ENCODE measurements at places on chromosomes 16 and 17.

DNA sequence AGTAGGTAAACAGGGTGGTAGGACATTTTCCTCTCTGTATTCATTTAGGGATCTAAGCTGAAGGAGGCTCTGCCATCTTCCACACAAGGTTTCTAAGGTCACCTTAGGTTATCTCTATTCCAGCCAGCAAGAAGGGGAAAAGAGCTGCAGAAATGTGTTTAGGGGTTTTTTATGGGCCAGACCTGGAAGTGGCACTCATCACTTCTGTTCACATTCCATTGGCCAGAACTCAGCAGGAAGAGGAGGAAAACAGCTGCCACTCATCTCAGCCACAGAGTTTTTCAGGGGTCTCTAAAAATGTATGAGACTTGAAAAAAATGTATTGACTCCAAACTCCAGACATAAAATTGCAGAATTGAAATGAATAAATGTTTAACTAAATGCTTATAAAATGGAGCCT is 65.8 kb downstream of the FTO start:
- DNase-seq = no peak

DNA sequence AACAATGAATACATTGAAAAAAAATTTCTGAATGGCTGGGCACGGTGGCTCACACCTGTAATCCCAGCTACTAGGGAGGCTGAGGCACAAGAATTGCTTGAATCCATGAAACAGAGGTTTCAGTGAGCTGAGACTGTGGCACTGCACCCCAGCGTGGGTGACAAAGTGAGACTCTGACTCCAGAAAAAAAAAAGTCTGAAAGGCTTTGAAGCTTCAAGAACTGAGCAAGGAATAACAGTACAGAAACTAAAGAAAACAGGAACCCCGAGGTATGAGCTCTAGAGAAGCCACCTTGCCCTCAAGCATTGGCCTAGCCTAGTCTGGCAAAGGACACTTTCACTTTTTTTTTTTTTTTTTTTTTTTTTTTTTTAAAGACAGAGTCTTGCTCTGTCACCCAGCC is 45.0 kb downstream of the TEX2 start:
- peak; percentile 49 for DNase-seq

- no peak for DNase-seq
These were observed 47.5 kb upstream of the CCL2 start for GRCh38 chr17:34207572-34207971.

DNA sequence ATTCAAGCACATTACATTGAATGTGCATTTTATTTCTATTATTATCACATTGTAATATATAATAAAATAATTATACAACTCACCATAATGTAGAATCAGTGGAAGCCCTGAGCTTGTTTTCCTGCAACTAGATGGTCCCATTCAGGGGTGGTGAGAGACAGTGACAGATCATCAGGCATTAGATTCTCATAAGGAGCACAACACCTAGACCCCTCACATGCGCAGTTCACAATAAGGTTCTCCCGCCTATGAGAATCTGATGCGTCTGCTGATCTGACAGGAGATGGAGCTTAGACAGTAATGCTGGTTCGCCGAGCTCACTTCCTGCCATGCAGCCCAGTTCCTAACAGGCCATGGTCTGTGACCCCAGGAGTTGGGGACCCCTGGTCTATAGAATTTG is 96.7 kb upstream of the RBBP6 start:
- no peak for DNase-seq

GRCh38 chr16:17836868-17837602 is 366.3 kb upstream of the XYLT1 start:
- DNase-seq = no peak

DNA sequence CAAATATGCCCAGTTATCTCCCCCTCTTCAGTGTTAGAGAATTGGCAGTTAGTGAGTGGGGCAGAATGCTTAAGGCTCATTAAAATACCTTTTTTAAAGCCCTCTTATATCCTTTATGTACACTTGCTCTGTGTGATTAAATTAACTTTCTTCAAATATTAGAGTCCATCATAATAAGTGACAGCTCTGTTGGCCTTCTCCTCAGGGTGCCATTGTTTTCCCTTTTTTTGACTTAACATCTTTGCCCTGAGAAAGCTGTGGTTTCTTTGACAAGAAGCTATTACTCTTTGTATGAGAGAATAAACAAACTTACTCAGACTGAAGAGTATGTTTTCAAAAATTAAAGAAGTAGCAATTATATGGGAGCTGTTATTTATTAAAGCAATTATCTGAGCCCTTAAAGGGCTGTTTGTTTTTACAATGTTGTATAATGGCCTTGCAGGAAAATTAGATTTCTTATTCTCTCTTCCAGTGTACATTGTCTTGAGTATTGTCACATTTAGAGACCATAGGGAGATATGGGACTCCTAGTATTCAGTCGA is 13.4 kb downstream of the RBBP6 start:
- DNase-seq = no peak

Measured in stimulated activated CD4-positive, alpha-beta T cell treated with anti-CD3 and anti-CD28 coated beads, Interleukin-2, amount 100 ng/mL, for 24 hours (primary cell).